ENCODE measurements at places on chromosomes 11 and 22. TPM values are rescaled to one million over a fixed set of nuclear protein-coding genes. Genes with fewer than 3 reads are reported as not detected.

The NPTXR gene
- total RNA-seq = 1.7 TPM

GRCh38 chr11:109016724-109017123, 351.9 kb downstream of the DDX10 start:
- no peaks in the 10 kb centered on the region for H3K27me3 ChIP-seq
- H3K27ac ChIP-seq = no peak overlapping the region
- H3K4me1 ChIP-seq = no peaks in the 10 kb centered on the region
- no peak overlapping the region for H3K4me3 ChIP-seq

DNA sequence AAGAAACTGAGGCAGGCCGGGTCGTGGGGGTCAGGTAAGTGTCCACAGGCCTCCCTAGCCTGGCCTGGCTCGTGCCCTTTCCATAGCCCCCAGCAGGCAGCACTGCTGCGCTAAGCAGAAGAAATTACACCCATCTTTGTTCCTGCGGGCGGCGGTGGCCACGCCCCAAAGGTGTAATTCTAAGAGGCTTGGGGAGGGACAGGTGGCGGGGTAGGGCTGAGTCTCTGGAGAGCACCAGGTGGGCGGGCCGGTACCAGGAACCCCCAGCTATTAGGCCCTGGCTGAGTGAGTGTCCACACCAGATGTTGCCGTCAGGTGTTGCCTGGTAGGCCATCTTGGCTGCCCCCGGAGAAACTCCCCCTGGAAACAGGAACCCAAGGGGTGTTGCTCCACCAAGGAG, 12.3 kb upstream of the ARAP1 start:
- no peaks in the 10 kb centered on the region for H3K36me3 ChIP-seq
- peak; percentile 74 for DNase-seq
- no peak overlapping the region for H3K4me3 ChIP-seq

DNA sequence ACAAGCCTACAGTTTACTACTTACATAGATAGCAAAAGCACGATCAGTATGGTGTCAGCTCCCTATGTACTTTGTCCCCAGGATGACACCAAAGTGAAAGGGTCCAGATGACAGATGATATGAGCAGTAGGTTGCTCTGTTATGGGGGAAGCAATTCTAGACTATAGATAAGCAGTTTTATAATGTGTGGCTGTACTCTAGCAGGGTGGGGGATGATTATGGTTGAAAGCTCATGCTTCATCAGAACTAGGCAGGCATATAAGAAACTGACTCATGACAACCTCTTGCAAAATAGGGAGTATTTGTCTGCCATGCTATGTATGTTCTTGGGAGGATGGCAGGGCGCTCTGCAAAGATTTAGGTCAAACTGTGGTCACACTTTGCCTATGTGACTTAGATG, 158.2 kb upstream of the ZBED5 start:
- H3K4me3 ChIP-seq = no peak overlapping the region
- no peaks in the 10 kb centered on the region for H3K27me3 ChIP-seq
- H3K36me3 ChIP-seq = no peaks in the 10 kb centered on the region
- no peaks in the 10 kb centered on the region for H3K4me1 ChIP-seq
- no peak overlapping the region for H3K27ac ChIP-seq
- DNase-seq = no peak

The LMNTD2 gene
- total RNA-seq = 11.8 TPM

DNA sequence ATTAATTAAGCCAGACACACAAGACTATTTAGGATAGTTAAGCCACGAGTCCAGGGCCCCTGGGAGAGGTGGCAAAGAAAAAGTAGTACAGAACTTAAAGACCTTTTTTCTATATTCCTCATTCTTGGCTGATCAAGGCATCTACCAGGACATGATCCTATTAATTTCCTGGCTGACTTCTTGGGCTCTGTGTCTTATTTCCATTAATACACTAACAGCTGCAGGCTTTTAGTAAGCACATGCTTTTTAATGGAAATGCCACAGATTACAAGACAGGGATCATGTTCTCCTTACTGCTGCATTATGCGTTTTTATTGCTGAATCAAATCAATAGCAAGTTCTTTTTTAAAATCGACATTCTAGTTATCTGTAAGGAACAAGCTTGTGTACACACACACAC, 35.2 kb downstream of the BTG4 start:
- no peaks in the 10 kb centered on the region for H3K27me3 ChIP-seq
- H3K36me3 ChIP-seq = no peaks in the 10 kb centered on the region
- H3K4me1 ChIP-seq = no peaks in the 10 kb centered on the region
- no peak for DNase-seq
- no peak overlapping the region for H3K4me3 ChIP-seq

GRCh38 chr22:31090217-31091085, 9.3 kb downstream of the SMTN start:
- no peak for DNase-seq
- peak overlapping the region; percentile 62 for H3K27ac ChIP-seq
- H3K4me3 ChIP-seq = no peak overlapping the region
- no peaks in the 10 kb centered on the region for H3K27me3 ChIP-seq
- H3K4me1 ChIP-seq = no peaks in the 10 kb centered on the region

GRCh38 chr11:93192163-93192562, 5.6 kb downstream of the SLC36A4 start:
- no peak overlapping the region for H3K4me3 ChIP-seq
- no peaks in the 10 kb centered on the region for H3K36me3 ChIP-seq
- H3K27me3 ChIP-seq = no peaks in the 10 kb centered on the region
- H3K4me1 ChIP-seq = peaks cover 7% of the 10 kb centered on the region

GRCh38 chr11:112306230-112306629, 45.6 kb upstream of the PLET1 start:
- H3K4me1 ChIP-seq = no peaks in the 10 kb centered on the region
- no peaks in the 10 kb centered on the region for H3K36me3 ChIP-seq
- no peak overlapping the region for H3K4me3 ChIP-seq
- no peak overlapping the region for H3K27ac ChIP-seq
- no peak for DNase-seq

The PTPRCAP gene
- 23.7 TPM for total RNA-seq

The ZNF143 gene
- 33.5 TPM for total RNA-seq

The NRXN2 gene
- 1.6 TPM for total RNA-seq

The VWCE gene
- 1.2 TPM for total RNA-seq

Data from Peyer's patch (tissue), 4 donors.